PC-9 (cell line): ENCODE measurements at places on chromosomes 2 and 18. TPM values are rescaled to one million over a fixed set of nuclear protein-coding genes. Genes with fewer than 3 reads are reported as not detected.
A peak's percentile ranks its signal among the peaks of the same experiment; 100 is the strongest.

DNA sequence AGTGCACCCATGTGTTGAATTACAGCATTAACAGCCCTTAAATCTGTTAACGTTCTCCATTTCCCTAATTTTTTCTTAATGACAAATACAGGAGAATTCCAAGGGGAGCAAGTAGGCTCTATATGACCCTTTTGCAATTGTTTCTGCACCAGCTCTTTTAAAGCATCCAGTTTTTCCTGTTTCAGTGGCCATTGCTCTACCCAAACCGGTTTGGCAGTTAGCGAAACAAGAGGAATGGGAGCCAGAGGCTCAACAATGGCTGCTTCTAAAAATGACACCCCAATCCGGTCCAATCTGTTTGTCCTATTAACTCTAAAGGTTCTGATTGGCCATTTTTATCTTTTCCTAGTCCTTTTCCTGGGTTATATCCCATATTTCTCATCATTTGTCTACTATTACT lies 15.1 kb upstream of the SUCLG1 start:
- DNase-seq = peak; percentile 50

DNA sequence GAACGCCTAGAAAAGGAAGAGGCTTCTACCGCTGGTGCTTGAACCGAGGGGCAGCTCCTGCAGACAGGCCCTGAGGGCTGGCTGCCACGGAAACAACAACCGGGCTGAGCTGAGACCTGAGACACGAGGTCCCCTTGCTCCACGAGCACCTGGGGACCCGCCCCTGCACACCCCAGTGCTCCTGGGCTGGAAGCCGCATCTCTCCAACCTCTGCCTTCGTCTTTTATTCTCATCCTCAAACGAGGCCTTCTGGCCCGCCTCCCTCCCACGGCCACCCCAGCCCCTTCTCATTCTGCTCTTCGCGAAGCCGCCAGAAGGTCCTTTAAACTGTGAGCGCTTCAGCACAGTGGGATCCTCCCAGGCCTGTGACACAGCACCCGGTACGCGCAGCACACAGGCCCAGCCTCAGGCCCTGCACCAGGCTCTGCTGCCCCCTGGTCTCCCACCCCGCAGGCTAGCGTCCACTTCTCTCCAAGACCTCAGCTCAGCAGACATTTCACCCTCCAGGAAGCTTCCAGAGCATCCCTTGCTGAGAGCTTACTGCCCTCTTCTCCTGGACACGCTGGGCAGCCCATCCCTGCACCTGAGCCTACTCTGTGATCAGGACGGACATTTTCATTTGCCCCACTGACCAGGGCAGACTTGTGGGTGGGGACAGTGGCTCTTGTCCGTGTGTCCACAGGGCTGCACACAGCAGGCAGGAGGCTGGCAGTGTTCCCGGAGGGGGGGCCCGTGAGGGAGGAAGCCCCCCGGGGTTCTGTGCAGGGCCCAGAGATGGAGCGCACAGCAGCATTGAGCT lies 149.7 kb downstream of the PXDN start:
- no peak for DNase-seq

GRCh38 chr2:136665736-136666135 lies 99.6 kb upstream of the THSD7B start:
- no peak for DNase-seq

DNA sequence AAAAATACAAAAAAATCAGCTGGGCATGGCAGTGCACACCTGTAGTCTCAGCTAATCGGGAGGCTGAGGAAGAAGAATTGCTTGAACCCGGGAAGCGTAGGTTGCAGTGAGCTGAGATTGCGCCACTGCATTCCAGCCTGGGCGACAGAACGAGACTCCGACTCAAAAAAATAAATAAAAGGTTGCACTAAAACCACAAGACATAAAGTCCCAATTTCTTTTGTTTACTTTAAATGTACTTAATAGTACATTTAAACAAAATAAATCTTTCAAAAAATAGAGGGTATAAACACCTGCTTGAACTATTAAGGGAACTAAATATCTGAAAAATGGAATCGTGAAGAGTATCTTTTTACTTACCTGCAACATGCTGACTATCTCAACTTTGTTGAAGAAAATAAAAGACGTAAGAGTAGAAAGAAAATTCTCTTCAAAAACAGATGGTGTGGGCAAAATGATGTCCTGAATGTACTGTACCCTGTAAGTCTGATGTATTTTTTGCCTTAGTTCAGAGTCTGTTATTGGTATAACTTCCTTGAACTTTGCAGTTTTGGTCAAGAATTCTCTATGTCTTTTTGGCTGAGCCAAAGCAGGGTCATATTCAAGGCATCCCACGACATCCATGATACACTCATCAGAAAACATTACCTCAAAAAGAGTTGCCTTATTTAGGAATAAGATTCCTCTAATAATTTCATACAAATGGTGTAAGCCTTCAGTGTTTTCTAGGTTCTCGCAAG lies 19.2 kb downstream of the PPP4R3B start:
- DNase-seq = no peak

GRCh38 chr18:2681993-2682603 lies 26.6 kb downstream of the SMCHD1 start:
- DNase-seq = no peak

GRCh38 chr18:21449367-21450290 lies 150.9 kb downstream of the ESCO1 start:
- DNase-seq = no peak

DNA sequence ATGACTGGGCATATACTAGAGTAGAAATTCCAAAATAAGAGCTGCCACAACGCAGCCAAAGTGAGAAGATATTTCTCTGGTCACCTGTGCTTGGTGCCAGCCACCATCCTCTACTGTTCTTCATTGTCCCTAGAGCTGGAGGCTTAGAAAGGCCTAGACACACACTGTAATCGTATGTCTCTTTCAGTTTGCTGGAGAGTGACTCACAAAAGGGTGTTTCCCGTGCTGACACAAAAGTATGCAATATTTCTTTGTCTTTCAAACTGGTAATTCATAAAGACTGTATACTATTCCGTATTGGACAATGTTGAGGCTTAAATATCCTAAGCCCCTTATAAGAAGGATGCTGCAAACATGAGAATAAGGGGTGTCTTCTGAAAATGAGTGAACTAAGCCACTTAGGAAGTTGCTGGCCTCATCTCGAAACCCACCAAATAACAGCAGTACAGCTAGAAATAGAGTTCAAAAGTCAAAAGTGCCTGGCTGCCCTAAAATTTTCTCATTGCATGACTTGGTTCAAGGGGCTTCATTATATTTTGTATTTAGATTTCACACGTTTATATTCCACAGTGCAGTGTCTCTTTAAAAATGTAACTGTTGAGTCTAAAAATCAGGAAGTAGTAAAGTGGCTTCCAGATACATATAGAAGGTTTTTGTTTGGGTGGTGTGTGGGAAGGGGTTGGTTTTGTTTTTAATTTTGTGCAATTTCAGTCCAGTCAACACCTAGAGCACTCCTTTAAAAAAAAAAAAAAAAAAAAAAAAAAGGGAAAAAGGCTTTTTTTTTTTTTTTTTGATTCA lies 601.1 kb downstream of the ARHGAP15 start:
- DNase-seq = no peak

GRCh38 chr2:191643429-191643828 lies 34.5 kb upstream of the NABP1 start:
- no peak for DNase-seq

GRCh38 chr2:70947556-70948184 lies 12.0 kb downstream of the ATP6V1B1 start:
- DNase-seq = no peak

The ADGRF3 gene
- total RNA-seq = 0.38 and 0.48 TPM in 2 replicates

The PTGR3 gene
- 36.6 and 38.4 TPM in 2 replicates for total RNA-seq

The TXNDC2 gene
- total RNA-seq = 0.11 TPM in 1 of 2 replicates, not detected in the other

The CDH7 gene
- total RNA-seq = not detected in 2 replicates

The TTN gene
- not detected in 2 replicates for total RNA-seq

The OSBPL6 gene
- 2.6 and 3.5 TPM in 2 replicates for total RNA-seq

The GREB1L gene
- 3.6 and 6.0 TPM in 2 replicates for total RNA-seq

The FBXO11 gene
- total RNA-seq = 49.3 and 49.4 TPM in 2 replicates

The UPP2 gene
- total RNA-seq = not detected in 2 replicates

The MFSD6 gene
- total RNA-seq = 13.3 and 15.6 TPM in 2 replicates

The TFCP2L1 gene
- 4.6 and 7.0 TPM in 2 replicates for total RNA-seq

The AP1S3 gene
- 61.3 and 73.3 TPM in 2 replicates for total RNA-seq
